KG1 (cell line): ENCODE measurements at places on chromosomes 13 and 19.

- no peak for DNase-seq
These were observed 10.5 kb downstream of the ZIC2 start for GRCh38 chr13:99991828-99992775.

GRCh38 chr13:33328701-33329100 lies 43.1 kb upstream of the STARD13 start:
- no peak for DNase-seq

- no peak for DNase-seq
These were observed 87.8 kb downstream of the KLF12 start for GRCh38 chr13:74046431-74046830.

GRCh38 chr13:114099191-114099590 lies 33.2 kb downstream of the RASA3 start:
- DNase-seq: no peak

- no peak for DNase-seq
These were observed 115.8 kb downstream of the NALCN start for GRCh38 chr13:101300531-101300930.
